RPMI8226 (cell line): ENCODE measurements at places on chromosomes 4 and X.

- no peak for DNase-seq
Measured at GRCh38 chr4:143189528-143189927, 4.8 kb downstream of the USP38 start.

DNA sequence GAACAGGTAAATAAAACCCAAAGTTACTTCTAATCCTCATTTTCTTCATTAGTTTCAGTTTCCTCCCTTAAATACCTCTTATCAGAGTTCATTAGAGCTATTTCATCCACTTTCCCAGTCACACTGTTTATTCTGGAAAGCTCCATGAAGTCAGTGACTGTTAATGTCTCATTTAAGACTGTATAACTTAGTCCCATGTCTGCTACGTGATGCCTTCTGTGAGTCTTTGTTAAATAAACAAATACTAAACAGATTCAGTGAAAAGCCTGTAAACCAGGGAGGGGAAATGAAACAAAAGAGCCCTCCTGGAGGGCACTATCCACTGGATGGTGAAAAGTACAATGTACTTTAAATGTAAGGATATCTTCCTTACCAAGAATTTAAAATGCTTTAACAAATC lies 24.7 kb downstream of the ACE2 start:
- no peak for DNase-seq

DNA sequence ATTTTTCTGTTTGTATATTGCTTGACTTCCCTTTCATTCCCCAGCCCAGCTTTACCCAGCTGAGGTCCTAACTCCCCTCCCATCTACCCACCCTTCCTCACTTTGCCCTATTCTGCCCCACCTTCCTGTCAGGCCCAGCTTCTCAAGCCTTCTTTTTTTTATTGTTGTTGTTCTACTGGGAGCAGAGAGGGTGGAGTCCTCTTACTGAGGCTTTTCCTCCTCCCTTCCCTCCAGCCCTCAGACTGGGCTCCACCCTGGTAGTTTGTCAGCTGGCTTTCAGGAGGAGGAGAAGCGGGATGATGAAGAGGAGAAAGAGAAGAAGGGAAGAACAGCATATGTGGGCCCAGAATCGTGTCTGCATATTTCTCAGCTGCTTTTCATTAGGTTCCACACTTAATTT lies 3.2 kb upstream of the KLF8 start:
- no peak for DNase-seq

DNA sequence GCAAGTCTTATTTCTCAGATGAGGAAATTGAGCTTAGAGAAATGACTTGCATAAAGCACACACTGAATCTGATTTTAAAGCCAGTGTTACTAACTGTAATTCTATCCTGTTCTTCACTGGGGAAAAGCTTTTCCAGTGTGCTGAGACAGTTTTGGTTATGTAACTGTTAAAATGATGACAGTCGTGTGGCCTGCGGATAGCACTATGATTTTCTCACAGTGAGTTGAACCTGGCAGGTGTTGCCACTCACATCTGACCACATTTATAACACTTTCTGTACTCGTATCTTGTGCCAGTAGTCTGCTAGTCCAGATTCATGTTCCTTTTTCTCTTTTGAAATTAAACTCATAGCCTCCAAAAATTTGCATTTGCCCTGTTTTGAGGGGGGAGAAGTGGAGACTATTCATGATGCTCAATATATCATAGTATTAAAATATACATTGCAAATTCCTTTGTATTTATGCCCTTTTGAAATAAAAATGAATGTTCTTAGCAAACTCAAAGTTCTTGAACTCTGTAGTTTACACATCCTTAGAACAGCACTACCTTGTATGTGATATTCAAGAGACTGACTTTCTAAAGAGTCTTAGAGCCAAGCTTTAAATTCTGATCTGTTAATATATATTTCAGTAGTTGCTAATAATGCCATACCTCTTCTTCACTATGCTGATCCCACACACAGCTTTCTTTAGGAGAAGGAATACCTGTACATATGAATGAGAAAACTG lies 132.3 kb downstream of the PDLIM5 start:
- no peak for DNase-seq

GRCh38 chrX:132591719-132592275 lies 103.0 kb upstream of the MBNL3 start:
- DNase-seq: no peak

DNA sequence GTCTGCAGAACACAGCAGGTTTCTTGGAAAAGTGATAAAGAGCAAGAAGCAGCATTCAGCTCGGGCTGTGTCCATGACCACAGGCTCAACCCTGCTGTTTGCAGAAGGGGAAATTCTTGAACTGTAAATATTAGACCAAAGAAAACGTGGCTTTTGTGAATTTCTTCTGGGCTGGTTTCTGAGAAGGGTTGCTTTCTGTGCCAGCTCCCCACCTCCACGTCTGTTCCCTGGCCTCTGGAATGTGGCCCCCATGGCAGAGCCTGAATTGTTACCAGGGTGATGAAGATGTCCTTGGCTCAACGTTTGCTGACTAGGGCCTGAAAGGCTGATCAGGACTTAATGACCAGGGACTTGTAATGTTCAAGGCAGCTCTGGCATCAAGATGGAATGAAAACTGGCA lies 116.0 kb downstream of the CPEB2 start:
- no peak for DNase-seq

DNA sequence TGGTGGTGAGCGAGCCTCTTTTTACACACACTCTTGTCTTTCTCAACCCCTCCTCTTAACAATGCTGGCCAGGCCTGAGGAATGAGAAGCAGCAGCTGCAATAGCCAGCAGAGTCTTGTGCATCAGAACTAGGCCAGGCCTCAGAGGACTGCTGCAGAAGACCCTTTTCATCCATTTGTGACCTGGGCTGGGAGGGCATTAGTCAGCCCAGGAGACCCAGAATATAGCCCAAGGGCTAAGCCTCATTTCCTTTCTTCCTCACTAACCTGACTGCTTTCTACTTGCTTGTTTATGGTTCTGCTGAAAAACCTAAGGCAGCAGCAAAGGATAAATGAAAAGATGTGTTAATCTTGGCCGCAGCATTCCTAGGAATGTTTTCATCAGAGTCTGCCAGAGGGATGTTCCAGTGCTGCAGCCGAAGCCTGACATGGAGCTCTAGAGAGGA lies 254.7 kb upstream of the AR start:
- no peak for DNase-seq

- DNase-seq: peak; percentile 58
Measured at GRCh38 chrX:118212817-118213183, 96.2 kb upstream of the KLHL13 start.

DNA sequence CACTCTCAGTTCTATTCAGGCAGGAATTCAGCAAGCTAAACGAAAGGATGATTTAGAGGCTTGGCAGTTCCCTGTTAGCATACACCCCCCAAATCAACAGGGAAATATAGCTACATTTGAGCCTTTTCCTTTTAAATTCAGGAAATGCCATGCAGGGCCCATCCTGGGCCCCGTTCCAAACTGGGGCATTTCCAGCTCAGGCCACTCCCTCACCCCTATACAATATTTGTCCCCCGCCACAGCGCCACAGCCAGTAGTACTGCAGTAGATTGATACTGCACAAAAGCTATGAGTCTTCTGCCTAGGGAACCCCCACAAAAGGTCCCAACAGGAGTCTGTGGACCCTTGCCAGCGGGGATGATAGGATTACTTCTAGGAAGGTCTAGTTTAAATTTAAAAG lies 102.0 kb upstream of the MAPK10 start:
- DNase-seq: no peak

DNA sequence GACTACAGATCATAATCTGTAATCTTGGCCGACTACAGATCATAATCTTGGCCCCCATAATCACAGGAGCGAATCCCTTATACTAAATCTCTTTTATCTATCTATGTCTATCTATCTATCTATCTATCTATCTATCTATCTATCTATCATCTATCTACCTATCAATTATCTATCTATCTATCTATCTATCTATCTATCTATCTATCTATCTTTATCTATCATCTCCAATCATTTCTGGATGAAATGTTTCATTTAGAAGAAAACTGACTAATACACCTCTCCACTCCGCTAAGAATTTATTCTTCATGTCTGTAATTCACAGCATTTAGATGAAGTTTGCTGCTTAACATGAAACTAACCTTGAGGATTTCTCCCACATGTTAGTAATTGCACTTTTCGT lies 45.0 kb upstream of the ACSL1 start:
- no peak for DNase-seq

GRCh38 chr4:153207567-153207966 lies 3.3 kb downstream of the TRIM2 start:
- peak; percentile 8 for DNase-seq

- no peak for DNase-seq
Measured at GRCh38 chr4:5423670-5424069, 284.7 kb downstream of the EVC2 start.

GRCh38 chr4:32689518-32689917 lies 1969.3 kb downstream of the PCDH7 start:
- no peak for DNase-seq

- peak; percentile 22 for DNase-seq
Measured at GRCh38 chrX:12709047-12709446, 82.2 kb upstream of the PRPS2 start.

DNA sequence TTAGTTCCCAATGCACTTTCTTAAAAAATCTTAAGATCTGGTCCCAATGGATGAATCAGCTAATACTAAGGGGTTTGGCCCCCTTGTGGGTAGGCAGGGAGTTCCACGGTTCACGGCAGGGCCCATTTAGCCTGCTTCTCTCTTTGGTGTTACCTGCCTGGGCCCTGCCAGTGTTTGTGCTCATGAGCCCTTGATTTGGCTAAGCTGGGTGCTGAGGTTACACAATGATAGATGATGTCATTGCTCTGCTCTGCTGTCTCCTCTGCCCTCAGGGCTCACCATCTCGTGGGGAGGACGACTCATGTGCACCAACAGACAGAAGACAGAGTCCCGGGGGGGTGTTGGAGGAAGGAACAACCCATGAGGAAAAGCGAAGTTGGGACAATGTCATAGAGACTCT lies 24.4 kb downstream of the RTL5 start:
- DNase-seq: no peak

- no peak for DNase-seq
Measured at GRCh38 chrX:132875650-132876522, 82.5 kb downstream of the HS6ST2 start.

GRCh38 chr4:54558889-54559677 lies 98.7 kb upstream of the KIT start:
- DNase-seq: no peak

DNA sequence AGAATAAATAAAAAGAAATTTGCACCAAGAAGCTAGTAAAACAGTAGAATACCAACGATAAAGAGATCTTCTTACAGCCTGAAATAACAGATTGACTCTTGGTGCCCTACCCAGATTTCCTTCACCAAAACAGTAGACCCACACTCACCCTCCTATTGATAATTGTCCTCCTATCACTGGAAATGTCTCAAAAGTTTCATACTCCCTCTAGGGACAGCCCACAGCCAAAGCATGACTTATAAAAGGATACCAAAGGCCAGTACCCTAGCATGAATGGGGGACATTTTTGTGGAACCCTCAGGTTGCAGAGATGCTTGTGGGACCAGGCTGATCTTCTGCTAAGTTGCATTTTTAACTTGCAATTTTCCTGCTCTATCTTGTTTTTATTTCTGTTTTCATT lies 104.1 kb downstream of the INPP4B start:
- DNase-seq: no peak

DNA sequence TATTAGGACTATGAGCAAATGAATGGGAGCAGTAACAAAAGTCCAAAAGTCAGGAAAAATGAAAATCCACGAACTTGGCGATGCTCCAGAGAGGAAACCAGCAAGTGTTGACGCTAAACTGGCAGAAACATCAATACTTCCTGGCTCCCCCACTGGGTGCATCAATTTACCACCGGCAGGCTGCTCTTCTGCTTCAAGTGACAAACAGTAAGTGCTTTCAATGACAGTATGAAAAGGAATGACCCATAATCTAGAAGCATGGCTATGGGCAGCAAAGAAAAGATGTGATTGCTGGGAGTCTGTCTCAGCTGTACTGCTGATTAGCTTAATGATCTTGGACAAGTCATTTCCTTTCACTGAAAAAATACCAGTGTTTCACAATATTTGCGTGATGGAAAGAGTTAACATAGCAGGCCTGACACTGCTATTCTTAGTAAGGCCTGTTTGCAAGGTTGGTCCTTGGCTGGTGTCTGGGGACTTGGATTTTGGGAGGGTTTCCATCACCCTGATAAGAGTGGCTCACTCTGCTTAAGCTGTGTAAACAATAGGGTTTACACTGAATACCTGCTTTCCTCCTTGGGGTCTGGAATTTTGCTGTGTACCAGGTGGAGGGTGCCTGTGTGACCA lies 8.7 kb downstream of the ATP11C start:
- no peak for DNase-seq

GRCh38 chr4:55122235-55122634 lies 3.2 kb downstream of the KDR start:
- DNase-seq: no peak

- no peak for DNase-seq
Measured at GRCh38 chr4:39363773-39364393, 2.3 kb downstream of the RFC1 start.

DNA sequence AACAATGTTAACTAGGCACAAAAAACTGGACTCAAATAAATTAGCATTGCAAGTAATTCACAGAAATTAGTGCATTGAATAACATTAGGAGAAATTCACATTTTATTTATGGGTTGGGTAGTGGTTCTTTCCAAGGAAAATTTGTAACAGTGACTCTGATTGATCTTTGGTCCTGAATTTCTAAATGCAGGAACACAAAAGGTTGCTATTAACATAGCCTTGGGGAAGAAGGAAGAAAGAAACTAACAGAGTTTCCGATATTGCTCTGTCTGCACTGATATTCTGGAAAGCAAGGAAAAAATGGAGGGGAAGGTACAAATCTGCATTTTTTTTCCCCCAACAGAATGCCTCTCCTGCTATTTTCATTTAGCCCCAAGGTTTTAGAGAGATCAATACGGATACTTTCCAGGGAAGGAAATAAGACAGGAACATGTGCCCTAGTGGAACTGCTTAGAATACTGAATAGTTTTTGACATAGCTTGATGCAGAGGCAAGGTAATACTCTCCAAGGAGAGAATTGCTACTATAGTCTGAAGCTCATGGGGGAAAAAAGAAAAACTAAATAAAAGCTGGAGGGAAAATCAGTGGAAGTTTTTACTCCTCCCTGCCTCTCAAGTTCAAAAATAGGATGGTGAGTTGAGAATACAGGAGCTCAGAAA lies 490.1 kb downstream of the RAPGEF2 start:
- DNase-seq: no peak

DNA sequence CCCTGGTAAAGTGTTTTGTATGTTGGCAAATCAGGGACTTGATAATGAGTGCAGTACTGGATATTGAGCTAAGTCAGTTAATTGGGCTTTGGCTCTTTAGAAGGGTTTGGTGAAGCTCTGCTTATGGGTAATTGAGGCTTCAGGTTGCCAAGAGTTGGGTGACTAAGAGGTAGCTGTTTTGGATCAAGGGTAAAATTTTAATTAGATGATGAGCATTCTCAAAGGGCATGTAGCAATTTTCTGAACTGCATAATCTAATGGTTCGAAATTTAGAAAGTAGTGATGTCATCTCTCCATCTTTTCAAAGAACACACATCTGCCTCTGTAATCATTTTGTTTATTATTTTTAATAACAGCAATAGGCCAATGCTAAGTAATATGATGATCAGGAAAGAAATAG lies 5.5 kb upstream of the TRIM2 start:
- DNase-seq: no peak

GRCh38 chr4:20283039-20283438 lies 31.3 kb downstream of the SLIT2 start:
- DNase-seq: no peak

GRCh38 chrX:133888984-133889383 lies 96.4 kb downstream of the GPC3 start:
- no peak for DNase-seq
